ENCODE measurements at places on chromosomes 5 and 9.

GRCh38 chr5:88226881-88227450, 41.7 kb downstream of the TMEM161B start:
- no peak for DNase-seq

DNA sequence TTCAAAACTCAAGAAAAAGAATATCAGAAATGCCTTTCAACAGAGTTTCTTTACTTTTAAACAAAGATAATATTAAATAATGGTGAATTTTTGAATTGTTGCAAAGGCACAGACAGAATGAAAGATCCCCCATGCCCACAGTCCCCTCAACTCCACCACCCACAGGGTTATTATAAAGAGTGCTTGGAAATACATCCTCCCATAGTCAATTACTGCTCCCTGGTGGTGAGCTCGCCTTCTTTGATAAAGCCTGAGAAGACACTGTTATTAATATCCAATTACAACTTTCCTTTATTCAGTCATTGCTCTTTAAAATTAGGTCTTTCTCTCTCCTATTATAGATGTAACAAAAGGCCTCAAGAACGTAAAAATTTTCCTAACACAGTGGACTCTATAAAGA, 490.2 kb upstream of the RORB start:
- DNase-seq: no peak

- no peak for DNase-seq
These were observed 166.1 kb downstream of the RNF180 start for GRCh38 chr5:64331597-64332277.

DNA sequence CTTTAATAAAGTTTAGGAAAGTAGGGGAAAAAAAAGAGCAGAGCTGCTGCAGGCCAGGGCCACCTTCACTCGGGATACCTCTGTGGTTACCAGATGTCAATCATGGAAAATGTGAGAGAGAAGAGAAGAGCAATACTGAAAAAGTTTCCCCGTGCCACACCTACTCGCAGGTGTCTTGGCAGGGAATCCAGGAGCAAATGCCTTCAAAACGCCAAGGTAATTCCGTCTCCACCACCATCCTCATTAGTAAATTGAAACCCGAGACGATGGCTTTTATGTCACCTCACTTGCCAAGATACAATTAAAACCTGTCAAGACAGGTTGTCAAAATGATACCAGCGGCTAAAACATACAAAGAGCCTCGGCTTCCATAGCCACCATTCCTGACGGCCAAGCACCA, 49.7 kb downstream of the FAM81B start:
- no peak for DNase-seq

GRCh38 chr9:35649431-35650340, 1.0 kb downstream of the SIT1 start:
- no peak for DNase-seq

- DNase-seq: no peak
These were observed 212.4 kb upstream of the MEF2C start for GRCh38 chr5:89095341-89095740.

DNA sequence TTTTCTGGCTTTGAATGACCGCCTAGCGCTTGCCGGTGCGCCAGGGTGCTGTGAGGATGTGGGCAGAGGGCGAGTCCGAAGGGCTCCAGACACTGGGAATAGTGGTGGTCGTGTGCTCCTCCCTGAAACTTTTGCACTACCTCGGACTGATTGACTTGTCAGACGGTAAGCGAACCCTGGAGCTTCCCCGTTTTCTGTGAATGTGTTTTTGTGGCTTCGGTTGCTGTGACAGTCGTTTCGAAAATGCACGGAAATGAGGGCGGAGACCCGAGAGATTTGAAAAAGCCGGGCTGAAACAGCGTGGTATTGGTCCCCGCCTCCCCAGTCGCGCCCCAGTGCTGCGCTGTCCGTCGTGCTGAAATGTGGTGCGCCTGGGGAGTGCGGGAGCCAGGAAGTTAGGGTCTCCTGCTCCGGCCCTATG, 102.5 kb upstream of the GABRP start:
- no peak for DNase-seq

GRCh38 chr5:33118761-33119415, 321.9 kb upstream of the TARS1 start:
- DNase-seq: no peak

DNA sequence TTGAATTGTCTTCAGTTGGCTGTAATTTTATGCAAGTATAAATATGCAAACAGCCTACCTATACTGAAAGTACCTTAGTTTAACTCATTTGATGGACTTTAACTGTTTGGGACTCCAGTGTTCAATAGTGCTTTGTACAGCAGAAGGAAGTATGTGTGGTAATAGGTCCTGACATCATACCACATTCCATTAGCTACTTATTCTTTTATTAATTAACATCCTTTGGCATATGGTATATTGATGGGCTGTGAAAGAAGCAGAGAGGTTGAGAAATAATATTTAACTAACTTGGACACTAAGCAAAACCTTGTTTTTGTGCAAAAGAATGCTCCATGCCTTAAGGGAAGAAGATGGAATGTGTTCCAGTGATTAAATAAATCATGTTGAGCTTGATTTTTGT, 97.6 kb upstream of the SEMA6A start:
- no peak for DNase-seq

GRCh38 chr9:37425298-37425752, 2.8 kb downstream of the GRHPR start:
- no peak for DNase-seq

DNA sequence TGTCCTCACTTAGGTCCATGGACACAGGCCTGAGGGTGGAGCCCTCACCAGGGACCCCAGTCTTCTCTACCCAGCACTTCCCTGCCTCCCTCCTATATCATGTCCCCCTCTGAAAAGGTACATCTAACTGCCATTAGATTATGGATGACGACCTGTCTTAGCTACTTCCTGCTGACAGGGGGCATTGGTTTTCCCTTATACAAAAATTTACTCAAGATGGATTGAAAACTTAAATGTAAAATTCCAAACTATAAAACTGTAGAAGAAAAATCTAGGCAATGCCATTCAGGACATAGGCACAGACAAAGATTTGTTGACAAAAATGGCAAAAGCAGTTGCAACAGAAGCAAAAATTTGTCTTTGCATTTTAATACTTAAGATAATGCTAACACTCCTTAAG, 623.2 kb upstream of the FAM174A start:
- no peak for DNase-seq

DNA sequence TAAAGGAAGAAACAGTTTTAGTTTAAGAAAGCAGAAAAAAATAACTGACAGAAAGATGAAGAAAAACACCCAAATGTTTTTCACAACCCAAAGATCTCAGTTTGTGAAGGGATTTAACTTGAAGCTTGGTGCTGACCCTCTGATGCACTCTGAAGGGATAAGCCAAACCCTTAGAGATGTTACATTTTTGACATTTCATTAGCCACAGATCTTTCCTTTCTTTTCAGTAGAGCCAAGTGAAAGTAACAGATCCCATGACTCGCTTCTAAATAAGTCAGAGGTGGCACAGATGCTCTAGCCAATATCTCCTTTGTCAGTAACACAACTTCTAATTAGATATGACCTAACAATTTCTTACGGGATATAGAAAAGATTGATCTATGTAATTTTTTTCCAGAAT, 394.5 kb upstream of the EDIL3 start:
- no peak for DNase-seq

- DNase-seq: no peak
These were observed at the start of gene KCNIP1 for GRCh38 chr5:170503990-170504596. Gene KCNIP1 (plus strand): TSS chr5:170504020.

DNA sequence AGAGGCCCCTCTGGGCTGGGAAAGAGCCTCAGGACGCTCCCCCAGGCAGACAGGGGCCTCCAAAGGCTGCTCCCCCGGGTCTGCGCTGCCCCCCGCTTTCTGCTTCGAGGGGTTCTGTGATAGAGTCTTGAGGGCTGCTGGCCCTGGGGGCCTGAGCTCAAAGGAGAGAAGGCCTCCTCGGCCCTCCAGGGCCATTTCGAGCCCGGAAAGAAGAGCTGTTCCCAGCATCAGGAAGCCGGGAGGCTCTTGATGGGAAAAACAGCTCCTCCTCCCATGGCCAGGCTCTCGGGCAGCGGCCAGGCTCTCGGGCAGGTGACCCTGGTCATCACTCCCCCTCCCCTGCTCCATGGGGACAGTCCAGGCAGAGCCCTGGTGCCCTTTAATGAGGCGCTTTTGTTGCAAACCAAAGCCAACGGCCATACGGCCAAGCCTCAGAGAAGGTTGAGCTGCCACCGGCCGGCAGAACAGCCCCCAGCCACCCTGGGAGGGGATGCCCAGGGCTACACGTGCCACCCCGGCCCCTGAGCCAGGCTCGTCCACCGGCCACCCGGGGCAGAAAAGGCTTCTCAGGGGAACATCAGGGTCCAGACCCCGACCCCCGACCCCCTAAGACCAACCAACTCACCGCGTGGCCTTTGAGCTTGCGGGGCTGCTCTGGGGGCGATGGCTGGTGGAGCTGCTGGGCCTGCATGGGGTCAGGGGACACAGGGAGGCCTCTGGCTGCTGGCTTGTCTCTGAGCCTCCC, 16.2 kb upstream of the QSOX2 start:
- DNase-seq: no peak

DNA sequence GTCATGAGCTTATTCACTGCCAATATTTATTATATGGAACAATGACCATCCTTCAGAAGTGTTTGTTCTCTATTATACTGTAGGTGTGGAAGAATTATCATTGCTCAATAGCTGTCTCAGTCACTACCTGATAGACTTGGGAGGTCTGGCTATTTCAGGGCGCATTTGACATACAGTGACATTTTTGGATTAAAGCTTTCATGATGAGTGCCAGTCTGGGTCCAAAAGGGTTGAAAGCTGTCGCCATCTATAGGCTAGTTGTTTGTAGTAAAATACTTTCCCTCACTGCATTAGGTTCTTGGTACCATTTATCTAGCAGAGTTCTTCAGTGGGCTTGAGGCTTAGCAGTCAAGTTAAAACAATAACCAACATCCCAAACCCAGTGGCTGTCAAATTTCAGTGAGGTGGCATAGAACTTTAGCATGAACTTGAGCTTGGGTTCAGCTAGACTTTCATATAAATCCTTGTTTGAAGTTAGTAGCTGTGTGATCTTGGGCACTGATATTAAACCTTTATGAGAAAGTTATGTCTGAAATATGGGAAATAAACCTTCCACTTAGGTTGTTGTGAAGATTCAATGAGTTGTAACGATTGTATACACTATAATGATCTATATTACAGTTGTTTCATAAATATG, 110.5 kb upstream of the CDKN2B start:
- no peak for DNase-seq

GRCh38 chr9:93168581-93168980, 15.4 kb upstream of the WNK2 start:
- no peak for DNase-seq

- DNase-seq: no peak
These were observed 1.1 kb downstream of the DMRTA1 start for GRCh38 chr9:22447618-22448305.

- no peak for DNase-seq
These were observed 29.5 kb downstream of the KCNN2 start for GRCh38 chr5:114391321-114391720.

- DNase-seq: no peak
These were observed 20.1 kb downstream of the DIAPH1 start for GRCh38 chr5:141598391-141599345.

GRCh38 chr9:80163889-80164288, 592.1 kb downstream of the TLE4 start:
- DNase-seq: no peak

All from stimulated activated CD4-positive, alpha-beta T cell treated with anti-CD3 and anti-CD28 coated beads, Interleukin-15, amount 100 ng/mL, for 1 hour (primary cell).